Foreskin keratinocyte (primary cell): ENCODE measurements at places on chromosomes 2 and 18. TPM values are rescaled to one million over a fixed set of nuclear protein-coding genes. Genes with fewer than 3 reads are reported as not detected.
A peak's percentile ranks its signal among the peaks of the same experiment; 100 is the strongest.

- DNase-seq = peak; percentile 81
These were observed 134.2 kb upstream of the RND3 start for GRCh38 chr2:150621526-150622213.

DNA sequence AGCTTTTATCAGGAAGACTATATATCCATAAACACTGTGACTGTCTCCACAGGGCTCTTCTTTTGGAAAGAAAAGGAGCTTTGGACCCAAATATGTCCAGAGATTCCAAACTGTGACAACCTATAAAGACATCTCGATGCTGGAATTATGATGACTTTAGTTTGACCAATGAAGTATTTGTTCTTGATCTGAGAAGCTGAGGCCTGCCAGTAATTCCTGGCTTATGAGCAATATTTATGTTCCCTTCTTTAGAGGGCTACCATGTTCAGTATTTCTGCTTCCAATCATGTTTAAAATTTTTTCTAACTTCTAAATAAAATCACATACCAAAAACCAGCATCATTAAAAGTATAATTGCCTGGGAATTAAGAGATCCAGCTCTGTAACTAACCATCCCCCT is 41.1 kb downstream of the FEZ2 start:
- no peak for DNase-seq

The SERPINB10 gene
- total RNA-seq = 0.07 and 2.3 TPM in 2 replicates

DNA sequence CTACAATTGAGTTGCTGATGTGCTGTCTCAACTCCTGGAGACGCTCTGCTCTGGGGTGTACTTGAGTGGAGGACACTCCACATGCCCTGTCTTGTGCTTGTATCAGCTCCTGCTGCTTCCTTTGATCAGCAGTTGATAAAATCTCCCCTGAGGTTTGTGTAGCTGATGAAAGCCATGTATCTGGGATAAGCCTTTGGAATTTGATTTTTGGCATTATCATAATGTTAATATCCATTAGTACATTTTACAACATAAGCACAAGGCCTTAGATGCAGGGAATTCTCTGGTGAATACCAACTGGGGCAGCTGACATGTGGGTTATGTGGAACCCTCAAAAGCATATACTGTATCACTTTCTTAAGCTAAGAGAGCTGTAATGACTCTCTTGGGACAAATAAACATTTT is 222.7 kb upstream of the ITGA4 start:
- DNase-seq = no peak

DNA sequence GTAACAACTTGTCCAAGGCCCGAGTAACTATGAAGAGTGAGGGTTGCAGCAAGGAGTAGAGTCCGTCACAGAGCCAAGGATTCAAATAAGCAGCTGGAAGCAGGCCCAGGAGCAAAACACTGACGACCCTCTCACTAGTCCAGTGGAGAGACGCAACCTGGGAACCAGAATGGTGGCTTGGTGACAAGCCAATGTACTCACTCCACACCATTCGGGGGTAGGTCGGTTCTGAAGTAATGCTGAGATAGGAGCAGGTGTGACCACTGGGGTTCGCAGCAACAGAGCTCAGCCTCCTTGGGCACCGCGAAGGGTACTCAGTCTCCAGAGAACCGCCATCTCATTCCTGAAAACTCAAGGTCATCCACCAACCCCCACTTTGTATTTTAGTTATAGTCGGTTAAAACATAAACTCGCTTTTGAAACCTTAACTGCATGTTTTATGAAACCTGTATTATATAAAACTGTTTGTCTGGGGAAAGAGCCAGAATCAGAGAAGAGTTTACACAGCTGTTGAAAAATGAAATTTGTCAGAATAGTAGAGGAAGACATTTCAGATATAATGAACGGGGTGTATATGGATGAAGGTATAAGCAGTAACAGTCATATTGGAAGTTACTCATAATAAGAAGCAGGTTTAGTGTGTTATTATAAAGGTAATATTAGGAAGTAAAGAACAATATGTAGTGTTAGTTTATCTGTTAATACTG is 8.6 kb downstream of the ANKRD62 start:
- no peak for DNase-seq

GRCh38 chr18:47100212-47100831 is 50.0 kb downstream of the HDHD2 start:
- DNase-seq = peak; percentile 20

- no peak for DNase-seq
These were observed 141.9 kb downstream of the LCLAT1 start for GRCh38 chr2:30588994-30589393.

GRCh38 chr2:159169187-159169586 is 117.3 kb downstream of the WDSUB1 start:
- DNase-seq = no peak

- no peak for DNase-seq
These were observed 181.6 kb upstream of the PXDN start for GRCh38 chr2:1925928-1926327.

GRCh38 chr2:67312871-67313270 is 84.3 kb upstream of the ETAA1 start:
- no peak for DNase-seq

The CIB4 gene
- total RNA-seq = not detected in 2 replicates

The CD8B2 gene
- total RNA-seq = not detected in 2 replicates

The ZAP70 gene
- total RNA-seq = not detected in 2 replicates

GRCh38 chr18:4096486-4096885 is 358.6 kb downstream of the DLGAP1 start:
- peak; percentile 50 for DNase-seq

The ABCB11 gene
- total RNA-seq = not detected in 2 replicates

DNA sequence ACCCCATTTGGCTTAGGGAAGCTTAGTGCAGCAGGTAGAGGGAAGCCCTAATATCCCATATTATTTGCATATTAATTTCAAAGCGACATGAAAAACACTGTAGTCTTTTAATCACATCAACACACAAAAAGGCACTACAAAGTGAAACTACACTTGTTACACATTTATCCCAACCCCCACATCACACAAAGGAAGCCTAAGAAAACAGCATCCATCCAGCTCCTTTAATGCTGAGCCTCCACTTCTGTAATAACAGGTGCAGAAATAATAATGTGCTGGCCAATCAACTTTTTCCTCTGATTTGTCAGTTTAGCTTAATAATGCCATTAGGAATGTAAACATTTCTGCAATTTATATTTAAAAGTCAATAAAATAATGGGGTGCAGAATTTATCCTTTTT is 274.0 kb downstream of the TCF4 start:
- no peak for DNase-seq

DNA sequence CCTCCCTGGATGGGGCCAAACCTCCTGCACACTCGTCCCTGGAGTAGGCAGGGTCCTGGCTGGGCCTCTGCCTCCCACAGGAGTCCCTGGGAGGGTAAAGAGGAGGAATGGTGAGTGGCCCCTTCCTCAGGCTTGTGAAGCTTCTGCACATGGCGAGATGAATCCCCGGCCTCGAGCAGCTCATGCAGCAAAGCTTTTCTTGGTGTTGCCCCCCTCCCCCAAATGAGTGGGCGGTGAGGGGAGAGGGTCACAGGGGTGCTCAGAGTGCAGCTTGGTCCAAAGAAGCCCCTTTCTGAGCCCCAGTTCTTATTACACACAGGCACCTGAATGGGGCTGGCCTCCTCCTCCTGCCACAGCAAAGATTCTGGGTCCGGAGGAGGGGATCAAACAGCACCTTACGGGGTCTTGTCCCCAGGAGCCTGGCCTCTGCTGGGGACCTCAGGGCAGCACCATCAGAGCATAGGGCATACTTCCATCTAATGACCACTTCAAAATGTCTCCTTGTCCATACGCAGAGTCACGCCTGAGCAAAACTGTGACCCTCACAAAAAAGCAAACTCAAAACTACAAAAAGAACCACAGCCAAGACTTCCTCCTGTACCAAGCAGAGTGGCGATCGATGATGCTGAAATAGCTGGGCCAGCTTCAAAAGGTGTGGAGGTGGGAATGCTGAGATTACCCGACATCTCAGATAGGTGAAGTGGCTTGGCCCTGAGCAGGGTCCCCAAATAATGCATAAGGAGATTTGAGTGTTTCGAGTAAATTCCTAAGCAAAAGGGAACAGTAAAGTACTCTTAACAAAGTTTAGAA is 148.4 kb upstream of the TWIST2 start:
- no peak for DNase-seq

GRCh38 chr18:56276466-56276865 is 361.9 kb downstream of the TXNL1 start:
- DNase-seq = no peak

The SPC25 gene
- total RNA-seq = 11.4 and 15.4 TPM in 2 replicates

The MOGAT1 gene
- total RNA-seq = not detected in 2 replicates

DNA sequence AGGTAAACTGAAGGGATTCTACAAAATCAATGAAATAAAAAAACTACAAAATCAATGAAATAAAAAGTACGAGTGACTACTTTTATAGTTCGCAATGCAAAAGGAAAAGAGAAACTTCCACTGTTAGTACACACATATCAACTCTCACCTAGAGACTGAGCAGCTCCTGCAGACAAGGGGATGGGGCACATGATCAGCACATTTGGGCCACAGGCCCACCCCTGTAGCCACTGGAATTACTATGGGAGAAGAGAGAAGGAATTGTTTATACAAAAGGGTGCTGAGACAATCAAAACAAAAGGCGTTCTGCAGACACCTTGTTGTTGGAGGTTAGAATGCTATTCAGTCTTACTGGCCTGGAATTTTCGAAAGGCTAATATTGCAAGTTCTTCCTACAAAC is 34.7 kb upstream of the CD226 start:
- DNase-seq = no peak

The RAMP1 gene
- 3.4 and 4.3 TPM in 2 replicates for total RNA-seq

DNA sequence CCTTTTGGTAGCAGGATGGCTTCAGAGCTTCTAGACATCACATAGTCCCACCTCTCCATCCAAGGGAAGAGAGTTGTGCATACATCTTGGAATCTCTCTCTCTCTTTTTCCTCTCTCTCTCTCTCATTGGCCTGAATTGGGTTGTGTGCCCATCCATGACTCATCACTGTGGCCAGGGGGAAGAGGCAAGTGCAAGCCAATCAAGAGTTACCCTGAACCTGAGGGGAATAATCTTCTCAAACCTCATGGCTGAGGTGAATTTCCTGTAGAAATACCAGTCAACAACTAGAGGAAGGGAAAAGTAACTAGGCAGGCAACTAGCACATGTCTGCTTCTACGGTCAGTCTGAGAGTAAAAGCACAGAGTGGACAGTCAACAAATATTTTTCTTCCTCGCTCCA is 7.3 kb upstream of the CHN1 start:
- DNase-seq = no peak

DNA sequence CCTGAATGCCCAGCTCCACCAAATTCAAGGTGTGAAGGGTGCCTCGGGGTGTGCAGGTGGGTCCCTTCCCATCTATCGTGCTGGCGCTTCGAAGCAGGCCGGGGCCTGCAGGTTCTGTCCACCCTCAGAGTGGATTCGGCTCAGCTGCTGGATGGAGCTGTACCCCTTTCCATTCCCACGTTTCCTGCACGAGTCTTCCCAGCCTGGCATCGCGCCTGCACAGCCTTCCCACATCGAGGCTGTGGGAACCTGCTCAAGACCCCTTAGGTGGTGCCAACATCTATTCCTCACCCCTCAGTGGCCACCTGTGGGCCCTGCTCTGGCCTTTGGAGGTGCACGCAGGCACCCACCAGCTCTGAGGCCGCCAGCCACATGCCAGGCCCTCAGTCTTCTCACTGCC is 65.7 kb downstream of the PDCL3 start:
- DNase-seq = no peak

The SPATA3 gene
- not detected in 2 replicates for total RNA-seq

The ARHGAP25 gene
- total RNA-seq = 17.5 and 19.6 TPM in 2 replicates

The GPR35 gene
- 0.07 TPM in 1 of 2 replicates, not detected in the other for total RNA-seq

- no peak for DNase-seq
These were observed 7.3 kb downstream of the INSIG2 start for GRCh38 chr2:118095610-118096009.

GRCh38 chr18:42781298-42781815 is 334.1 kb downstream of the RIT2 start:
- no peak for DNase-seq

The KIDINS220 gene
- 26.6 and 29.7 TPM in 2 replicates for total RNA-seq
